ENCODE measurements at places on chromosomes 2 and 18.

DNA sequence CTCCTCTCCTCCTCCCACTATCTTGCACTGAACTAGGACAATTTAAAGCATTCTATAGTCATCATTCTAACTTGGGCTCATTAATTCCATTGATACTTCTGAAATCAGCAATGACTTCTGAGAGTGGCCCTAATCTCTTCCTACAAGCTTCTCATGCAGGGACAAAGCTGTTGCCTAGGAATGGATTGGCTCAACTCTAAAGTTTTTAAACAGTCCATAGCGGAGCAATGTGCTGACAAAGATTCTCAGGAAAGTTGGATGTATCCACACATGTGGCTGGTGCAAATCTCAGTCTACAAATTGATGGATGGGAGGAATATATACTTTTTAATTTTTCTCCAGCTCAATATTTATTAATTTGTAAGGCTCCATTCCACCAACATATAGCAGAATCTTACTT is 388.9 kb downstream of the SETBP1 start:
- no peak for DNase-seq

DNA sequence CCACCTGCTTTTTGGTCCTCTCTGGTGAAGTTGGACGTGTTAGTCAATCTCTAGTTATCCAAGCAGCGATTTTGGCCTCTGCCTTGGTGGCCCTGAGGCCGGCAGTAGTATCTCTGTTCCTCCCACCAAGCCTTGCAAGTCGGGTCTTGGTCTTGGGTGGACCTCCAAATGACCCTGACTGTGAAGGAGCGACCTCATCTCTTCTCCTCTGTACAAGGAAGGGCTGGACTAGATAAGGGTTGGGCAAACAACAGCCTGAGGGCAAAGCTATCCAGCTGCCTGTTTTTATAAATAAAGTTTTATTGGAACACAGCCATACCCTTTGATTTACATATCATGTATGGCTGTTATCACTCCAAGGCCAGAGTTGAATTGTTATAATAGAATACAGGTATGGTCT is 74.6 kb upstream of the FOSL2 start:
- no peak for DNase-seq

DNA sequence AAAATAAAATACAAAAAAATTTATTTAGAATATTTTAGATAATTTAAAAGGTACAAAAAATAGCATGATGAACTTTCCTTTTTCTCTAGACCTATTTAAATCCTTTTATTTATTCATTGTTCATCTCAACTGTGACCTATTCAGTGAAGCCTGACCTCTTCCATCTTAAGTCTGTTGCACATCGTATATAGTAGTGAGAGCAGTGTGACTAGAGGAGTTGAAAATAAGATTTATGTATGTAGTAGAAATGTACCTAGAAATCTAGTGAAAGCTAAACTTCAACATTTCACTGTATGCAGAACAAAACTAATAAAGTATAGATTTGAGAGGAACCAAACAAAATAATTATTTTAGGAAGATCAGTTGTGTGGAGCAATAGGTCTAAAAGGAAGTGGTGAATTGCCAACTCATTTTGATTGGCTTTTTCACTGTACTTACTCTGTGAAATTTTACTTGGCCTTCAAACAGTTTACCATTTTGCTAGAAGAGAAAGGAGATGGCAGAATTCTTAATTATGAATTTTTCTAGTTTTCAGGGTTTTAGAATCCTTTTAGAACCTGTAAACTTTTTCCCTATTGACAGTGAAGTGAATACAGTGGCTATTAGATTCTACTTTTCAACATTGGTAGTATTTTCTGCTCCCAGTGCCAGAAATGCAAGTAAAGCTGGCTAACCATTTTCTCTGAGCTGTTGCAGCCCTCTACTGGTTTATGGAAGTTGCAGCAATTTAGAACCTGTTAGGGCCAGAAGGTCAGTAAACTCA is 11.0 kb downstream of the ANKRD12 start:
- peak; percentile 85 for DNase-seq

GRCh38 chr2:176976736-176977685 is 235.6 kb upstream of the HNRNPA3 start:
- no peak for DNase-seq

DNA sequence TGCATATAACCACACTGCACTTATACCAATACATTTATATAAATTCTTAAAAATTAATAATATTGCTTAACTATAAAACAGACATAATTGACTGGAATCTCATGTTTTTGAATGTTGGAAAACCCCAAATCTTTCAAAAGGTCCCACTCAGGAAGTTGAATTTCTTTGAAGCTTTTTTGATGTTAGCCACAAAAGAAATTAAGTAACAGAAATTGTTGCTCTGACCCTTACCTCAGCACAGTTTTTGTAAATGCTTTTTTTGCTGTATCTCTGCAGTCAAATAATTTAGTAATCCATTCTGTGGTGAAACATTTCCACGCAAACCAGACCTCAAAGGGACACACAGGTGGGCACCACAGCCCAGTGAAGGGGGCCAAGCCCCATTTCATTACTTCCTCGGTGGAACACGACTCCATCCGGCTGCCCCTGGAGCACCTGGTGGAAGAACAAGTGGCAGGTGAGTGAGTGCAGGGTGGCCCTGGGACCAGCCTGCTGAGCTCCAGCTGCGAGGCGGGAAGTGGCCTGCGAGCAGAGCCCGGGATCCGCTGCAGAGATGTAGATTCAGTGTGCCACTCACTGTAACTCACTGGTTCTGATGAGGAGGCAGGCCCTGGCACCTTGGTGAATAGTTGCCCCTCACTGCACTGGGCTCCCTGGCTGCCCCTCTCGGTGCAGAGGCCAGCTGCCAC is 8.4 kb downstream of the SCLY start:
- DNase-seq: no peak

DNA sequence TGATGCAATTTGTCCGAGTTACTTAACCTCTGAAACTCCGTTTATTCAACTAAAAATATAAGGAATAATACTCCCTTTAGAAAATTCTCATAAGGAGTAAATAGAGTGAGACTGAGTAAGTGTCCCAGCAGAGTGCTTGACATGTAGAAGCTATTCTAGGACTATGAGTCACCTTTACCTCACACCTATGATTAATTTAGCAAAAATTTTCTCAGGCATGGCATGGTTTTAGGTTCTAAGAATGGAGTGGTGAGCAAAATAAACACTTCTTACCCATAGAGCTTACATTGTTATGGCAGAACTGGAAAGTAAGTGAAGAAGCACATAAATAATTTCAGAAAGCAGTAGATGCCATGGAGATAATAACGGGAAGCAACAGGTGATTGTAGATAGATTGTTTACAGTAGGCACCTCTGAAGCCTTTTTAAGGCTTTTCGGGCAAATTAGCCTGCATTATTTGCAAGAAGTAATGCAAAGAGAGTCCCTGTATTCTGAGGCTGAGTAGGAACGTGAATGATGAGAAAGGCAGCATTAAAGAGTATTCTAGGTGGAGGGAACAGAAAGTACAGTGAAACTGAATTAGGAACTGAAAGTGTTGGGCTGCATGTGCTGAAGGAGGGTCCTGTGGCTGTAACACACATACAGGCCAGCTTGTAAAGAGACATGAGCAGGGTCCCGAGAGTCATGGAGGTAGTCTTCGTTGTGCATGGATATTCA is 209.2 kb downstream of the ZNF407 start:
- DNase-seq: peak; percentile 59

DNA sequence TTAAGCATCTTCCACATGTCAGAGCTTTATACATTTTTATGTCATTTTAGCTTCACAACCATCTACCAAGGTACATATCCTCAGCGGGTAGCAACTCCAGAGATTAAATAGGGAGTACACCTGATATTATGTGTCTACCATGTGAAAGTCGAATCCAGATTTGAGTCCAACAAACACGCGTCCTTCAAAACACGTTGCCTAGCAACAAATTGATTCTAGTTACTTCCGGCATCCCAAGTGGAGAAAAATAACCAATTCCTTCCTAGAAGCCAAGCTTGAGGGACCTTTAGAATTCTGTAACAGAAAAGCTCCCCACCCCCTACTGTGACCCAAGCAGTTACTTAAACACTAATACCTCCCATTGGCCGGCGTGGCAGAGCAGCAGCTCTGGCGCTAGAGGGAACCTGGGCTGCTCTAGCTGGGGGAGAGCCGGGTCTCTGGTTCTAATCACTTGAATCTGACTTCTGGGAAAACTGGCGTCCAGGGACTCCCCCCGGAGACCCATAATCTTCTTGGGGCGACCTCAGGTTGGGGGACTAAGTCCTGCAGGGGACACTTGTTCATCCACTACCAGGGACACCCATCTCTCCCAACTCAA is at the start of gene ERICH2:
Gene ERICH2 (plus strand): TSS at position 371 of the 598 bp plus-strand sequence. CDS start 304 bp downstream, outside the sequence.
- DNase-seq: peak; percentile 45

GRCh38 chr2:226715347-226715990 is 84.2 kb downstream of the IRS1 start:
- DNase-seq: no peak

DNA sequence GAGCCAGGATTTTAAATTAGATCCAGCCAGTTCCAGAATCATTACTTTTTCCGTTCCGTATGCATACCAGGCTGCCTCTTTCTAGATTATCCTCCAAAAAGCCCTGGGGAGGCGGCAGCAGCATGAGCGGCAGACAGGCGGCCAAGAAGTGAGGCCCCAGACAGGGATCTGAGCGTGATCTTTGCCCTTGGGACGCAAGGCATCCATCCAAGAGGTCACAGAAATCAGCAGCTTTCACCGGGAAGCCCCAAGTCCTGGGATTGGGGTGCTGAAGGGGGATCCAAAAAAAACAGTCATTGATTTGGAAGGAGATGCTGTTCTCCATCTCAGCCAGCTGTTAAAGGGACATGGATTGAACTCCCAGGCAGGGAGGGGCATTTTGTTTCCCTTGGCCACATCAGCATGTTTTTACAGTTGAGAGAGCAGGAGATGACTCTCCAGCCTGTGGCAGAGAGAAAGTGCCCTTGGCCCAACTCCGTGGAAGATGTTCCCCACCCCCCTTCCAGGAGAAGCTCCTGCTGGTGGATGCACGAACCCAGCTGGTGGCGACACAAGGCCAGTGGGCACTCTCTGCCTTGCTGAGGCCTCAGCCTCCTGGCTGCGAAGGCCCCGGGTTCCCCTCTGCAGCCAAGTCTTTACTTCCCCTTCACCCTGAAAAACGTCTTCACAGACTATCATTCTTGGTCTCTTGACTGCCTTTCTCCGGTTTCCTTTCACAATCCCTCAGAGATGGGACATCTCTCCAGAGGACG is 265.6 kb downstream of the ANAPC1 start:
- DNase-seq: no peak

GRCh38 chr18:74745633-74746403 is 148.1 kb downstream of the ZNF407 start:
- peak; percentile 45 for DNase-seq

DNA sequence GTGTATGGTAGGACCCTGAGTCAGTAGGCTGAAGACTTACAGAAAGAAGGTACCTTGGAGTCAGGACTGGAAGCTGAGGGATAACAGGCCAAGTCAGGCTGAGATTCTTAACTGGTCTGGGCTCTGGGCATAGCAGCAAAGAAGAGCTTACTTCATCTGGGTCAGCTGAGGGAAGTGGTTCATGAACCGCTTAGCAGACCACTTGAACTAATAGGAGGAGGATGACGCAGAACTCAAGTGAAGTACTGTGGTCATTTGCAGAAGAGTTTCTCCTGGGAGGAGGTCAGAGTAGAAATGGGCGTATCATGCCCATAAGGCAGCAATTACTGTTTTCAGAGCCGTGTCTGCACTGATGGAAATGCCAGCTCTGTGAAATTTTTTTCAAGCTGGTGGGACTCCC is 164.5 kb downstream of the LCLAT1 start:
- no peak for DNase-seq

DNA sequence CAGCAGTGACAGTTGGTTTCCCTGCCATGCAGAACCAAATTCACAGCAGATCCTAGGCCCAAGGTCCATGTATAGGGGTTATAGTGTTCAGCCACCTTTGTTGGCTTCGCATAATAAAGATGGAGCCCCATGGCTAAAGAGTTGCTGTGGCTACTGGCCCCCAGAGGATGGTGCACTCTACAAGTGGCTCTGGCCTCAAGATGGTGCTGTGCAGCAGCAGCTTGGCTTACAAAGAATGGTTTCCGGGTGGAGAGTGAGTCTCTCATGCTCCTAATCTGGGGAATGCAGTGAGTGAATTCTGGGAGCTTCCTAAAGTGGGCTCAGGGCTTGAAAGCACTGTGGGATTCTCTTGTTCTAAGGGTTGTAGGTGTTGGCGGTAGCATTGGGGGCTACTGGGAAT is 1199.7 kb downstream of the CNTNAP5 start:
- DNase-seq: no peak

- DNase-seq: no peak
Observed at GRCh38 chr2:239321596-239322415, 79.0 kb downstream of the HDAC4 start.

DNA sequence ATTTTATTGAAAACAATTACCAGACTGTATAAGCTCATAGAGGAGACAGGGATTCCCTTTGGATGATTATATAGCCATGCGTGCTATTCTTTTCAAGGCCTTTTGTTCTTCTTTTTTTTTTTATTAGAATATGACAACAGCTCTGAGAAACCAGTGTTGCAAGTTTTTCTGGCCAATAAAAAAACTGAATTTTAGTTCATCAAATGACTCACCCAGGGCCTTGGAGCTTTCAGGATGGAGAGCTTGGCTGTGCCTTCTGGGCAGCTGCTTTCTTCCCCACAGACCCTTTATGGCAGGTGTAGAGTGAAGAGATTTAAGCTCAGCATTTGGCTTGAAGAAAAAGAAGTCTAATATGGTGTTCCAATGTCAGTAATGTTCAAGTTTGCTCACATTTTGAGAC is 497.9 kb upstream of the FANCL start:
- DNase-seq: no peak
